Stimulated activated CD4-positive, alpha-beta T cell treated with anti-CD3 and anti-CD28 coated beads, Interleukin-15, amount 100 ng/mL, for 1 hour (primary cell): ENCODE measurements at places on chromosomes 6 and 20.

GRCh38 chr6:134676307-134677281, 273.3 kb downstream of the ALDH8A1 start:
- no peak for DNase-seq

GRCh38 chr20:9280666-9281065, 211.8 kb downstream of the PLCB4 start:
- DNase-seq: no peak

DNA sequence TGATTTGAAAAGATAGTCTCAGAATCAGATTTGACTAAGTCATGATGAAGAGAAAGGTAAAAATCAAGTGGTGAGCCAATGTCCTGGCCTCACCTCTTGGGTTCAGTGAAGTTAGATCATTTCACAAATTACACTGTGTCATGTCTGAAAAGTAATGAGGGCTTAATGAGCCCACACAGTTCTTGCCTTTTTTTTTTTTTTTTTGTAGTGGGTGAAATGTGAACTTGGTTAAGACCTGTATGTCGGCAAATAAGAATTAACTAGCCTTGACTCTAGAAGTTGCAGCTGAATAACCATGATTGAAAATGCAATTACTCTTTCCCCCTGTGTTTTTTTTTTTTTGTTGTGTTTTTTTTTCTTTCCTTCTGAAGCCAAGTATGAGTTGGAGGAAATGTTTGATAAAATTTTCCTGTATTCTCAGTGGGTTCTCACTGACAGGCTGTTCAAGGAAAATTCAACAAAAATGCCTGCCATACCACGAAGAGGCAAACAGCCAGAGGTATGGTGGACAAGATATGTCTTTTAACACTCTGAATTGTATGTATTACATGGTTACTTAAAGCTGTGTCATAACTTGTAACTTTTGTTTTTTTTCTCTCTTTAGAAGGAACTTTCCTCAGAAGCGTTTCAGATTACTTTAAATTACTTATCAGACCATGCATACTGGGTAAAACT, 135.2 kb upstream of the MLIP start:
- no peak for DNase-seq

DNA sequence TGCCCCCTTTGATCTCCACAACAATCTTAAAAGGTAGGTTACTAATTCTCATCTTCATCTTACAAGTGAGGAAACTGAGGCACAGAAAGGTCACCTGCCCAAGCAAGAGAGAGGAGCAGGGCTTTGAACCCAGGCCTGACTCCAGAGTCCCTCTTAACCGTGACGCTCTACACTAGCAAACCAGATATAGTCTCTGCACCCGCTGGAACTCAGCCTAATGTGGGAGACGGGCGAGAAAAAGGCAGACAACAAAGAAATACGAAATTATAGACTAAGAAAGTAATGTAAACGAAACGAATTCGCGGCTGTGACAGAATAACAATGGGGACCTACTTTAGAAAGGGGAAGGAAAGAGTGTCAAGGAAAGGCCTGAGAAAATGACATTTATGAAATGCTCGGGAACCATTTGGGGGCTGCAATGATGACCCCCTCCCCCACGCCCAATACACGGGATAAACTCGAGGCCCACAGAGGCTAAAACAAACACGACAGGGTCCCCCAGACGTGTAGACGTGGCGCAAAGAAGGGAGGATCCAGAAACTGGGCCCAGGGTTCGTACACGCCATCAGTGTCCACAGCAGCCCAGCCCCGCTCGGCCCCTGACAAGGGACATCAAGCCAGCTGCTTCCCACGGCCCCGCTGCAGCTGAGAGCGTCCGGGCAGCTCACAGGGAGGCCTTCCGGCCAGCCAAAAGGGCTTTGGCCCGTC, 637 bp downstream of the TRPC4AP start:
- no peak for DNase-seq

- no peak for DNase-seq
These were observed 659 bp downstream of the TAF4 start for GRCh38 chr20:62064770-62065673.

GRCh38 chr6:80425089-80425823, 318.8 kb downstream of the BCKDHB start:
- no peak for DNase-seq

DNA sequence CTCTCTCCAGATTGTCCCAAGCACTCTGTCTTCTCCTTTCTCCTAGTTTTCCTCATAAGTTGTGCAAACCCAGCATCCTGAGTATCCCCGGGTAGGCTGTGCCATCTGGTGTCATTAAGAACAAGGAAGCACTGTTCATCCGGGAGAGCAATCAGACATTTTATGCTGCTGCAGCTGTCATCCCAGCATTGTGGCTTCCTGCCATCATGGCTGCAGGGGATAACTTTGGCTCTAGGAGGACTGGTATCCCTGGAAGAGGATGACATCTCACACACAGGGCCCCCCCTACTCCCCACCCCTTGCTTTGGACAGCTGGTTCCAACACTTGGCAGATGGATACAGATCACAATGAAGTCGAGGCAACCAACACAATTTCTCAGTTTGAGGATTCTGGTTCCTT, 1195.1 kb upstream of the MAP3K7 start:
- DNase-seq: no peak

DNA sequence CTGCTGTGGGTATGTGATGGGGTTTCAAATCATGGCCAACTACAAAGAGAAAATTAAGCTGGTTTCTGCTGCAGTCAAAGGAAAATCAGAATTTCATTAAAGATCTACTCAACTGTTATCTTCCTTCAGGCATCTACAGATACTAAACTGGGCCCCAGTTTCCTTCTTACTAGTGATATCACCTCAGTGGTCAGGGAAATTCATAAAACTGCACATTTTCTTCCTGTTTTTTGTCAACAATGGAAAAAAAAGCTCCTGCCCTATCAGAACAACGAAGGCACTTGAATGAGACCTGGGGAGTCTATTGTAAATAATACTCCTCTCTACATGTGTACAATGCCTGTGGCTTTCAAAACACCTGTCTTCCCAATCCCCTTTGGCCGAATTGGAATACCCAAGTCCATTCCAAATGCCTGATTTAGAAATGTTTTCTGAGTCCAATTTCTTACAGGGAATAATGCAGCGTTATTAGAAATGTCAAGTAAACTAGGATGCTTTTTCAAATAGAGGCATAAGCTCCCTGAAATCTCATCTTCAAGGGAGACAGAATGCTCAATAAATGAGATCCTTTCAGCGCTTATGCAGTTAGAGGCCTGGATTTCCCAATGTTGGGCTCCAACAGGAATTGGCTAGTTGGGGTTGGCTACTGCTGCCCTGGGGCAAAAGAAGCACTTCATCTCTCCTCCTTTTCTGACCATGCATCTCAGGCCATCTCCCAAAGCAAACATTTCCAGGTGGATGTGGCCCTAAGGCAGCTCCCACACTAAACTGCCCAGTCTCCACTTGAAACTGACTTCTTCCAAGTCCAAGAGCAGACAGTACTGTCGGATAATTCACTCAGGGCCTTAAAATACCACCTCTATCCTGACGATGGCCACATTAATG, 143.3 kb downstream of the NFATC2 start:
- no peak for DNase-seq

- DNase-seq: no peak
These were observed 96.7 kb downstream of the L3MBTL3 start for GRCh38 chr6:130115036-130115435.

GRCh38 chr6:83462524-83462923, 31.7 kb upstream of the ME1 start:
- no peak for DNase-seq

DNA sequence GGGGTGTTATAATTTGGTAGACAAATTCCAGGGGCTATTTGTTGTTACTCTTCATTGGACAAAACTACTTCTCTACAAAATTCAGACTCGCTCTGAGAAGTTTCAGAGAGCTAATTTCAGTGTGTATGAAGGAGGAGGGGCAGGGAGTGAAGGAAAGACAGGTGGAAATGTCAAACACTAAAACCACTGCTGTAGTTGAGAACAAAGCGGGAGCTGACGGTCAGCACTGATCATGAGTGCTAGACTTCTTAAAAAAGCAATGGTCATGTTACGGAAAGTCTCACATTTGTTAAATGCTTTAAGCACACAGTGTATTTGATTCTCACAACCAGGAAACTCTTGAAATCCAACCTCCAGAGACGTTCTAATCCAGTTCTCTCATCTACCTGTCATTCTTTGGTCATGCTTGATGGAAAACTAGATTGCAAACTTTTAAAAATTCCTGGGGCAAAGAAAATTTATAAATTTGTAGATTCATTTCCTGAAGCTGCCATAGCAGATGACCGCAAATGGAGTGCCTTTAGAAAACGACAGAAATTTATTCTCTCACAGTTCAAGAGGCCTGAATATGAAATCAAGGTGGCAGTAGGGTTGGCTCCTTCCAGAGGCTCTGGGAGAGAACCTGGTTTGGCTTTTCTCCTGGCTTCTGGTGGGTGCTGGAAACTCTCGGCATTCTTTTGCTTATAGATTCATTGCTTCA, 100.7 kb upstream of the CARMIL1 start:
- no peak for DNase-seq

DNA sequence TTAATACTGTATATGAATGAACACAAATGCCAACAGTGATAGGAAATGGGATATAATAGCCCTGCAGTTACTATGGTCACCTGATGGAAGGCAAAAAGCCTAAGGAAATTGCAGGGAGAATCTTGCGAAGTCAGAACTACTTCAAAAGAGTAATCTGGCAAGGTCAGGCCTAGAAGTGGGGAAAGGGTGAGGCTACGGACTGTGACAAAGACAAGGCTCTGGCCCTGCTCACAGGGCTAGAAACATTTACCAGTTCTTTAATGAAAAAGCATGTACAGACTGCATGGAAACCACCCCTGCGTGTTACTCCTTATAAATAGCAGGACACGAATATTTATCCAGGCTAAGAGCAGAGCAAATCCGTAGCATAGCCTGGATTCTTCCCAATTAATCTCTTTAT, 52.5 kb upstream of the HECA start:
- no peak for DNase-seq
